Stomach (tissue), 19 donors: ENCODE measurements at places on chromosomes 11 and 22. TPM values are rescaled to one million over a fixed set of nuclear protein-coding genes. Genes with fewer than 3 reads are reported as not detected.

MPZL2 gene
- total RNA-seq = 56.7 TPM

APOL1 gene
- total RNA-seq = 38.2 TPM

RIBC2 gene
- 5.3 TPM for total RNA-seq

CAT gene
- total RNA-seq = 82.4 TPM

SAAL1 gene
- total RNA-seq = 3.9 TPM

APOA4 gene
- total RNA-seq = not detected

BATF2 gene
- 29.5 TPM for total RNA-seq

PHLDA2 gene
- not detected for total RNA-seq

LINC01488 gene
- not detected for total RNA-seq

APOL6 gene
- 21.5 TPM for total RNA-seq

RASD2 gene
- total RNA-seq = 0.87 TPM

MAPK11 gene
- 8.9 TPM for total RNA-seq

ALG9 gene
- total RNA-seq = 19.7 TPM

NXPE2 gene
- not detected for total RNA-seq
